ENCODE measurements at places on chromosomes 1 and 21.

DNA sequence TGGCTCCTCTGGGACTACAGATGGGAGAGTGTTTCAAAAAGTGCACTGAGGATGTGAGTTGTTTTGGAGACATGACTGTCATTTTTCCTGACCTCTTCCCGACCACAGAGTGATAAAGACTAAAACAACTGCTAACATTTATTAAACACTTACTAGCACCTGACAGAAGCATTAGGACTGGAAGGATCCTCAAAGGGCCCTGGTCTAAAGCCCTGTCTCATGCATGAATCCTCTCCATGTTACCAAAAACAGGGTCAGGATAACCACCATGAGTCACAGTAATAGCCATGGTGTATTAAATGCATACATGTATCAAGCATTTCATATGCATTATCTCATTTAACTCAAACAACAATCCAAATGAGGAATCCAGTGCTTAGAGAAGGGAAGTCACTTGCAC is 11.5 kb downstream of the CYB5RL start:
- no peak for DNase-seq

DNA sequence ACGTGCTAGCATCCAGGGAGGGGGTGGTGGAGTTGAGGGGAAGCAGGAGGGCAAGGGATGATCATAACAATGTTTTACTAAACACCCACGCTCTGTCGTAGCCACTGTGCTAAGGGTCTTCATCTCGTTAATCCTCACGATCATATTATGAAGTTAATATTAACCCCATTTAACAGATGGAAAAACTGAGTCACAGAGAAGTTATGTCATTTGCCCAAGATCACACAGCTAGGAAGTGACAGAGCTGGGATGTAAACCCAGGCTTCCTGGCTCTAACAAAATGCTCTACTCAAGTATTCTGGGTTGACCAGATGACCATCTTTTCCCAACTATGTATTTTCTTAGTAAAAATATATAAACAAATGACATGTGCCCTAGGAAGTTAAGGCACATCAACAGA is 88.7 kb downstream of the TAS1R2 start:
- DNase-seq, result no peak

DNA sequence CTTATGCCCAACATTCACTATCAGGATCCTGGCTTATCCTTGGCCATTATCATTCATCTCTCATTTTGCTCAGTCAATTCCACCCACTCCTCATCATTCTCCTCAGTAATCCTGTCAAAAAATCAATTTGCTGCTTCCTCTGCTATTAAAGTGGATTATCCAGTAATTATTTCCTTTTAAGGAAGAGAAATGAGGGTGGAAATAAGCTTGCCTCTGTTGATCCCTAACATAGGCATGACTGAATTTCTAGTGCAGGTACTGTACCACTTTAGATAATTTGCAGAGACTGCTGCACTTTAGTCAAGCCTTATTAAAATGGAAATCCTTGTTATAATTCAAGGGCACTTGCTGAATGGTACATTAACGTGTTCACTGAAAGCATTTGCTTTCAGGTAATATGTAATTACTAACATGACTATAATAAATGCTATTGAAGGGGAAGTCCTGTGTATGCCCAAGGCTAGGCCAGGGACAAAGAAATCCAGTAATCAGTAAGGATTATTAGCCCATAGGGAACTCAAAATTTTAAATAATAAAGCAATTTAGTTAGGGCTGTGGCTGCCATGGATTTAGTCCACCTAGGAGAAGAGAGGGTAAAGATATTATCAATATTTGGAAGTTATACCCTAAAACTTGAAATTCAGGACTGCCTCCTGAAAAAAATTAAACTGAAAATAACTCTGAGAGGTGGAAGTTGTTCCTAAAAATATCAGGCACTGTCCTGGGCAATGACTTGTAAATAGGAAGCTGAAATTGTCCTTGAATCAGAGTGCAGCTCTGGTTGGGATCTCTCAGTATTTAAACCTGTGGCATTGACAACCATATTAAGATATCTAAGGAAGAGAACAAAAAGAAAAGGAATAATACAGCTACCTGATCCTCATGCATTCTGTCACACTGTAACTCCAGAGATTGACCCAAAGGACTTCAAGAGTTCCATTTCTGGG is 43.4 kb downstream of the RGS2 start:
- DNase-seq, result no peak

DNA sequence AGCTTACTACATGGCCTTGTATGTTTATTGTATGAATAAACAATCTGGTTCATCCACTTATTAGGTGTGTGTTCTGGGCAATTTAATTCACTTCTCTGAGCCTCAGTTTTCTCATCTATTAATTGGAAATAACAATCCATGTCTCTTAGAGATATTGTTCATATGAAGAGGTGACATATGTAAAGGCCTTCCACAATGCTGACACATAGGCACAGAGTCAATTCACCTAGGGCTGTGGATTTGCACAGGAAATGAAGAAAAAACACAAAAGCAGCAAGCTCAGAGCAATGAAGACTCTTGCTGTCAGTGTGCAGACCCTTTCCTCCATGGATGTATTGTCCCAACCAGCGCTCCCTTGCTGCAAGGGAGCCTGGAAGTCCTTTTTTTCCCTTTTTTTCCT is 195.2 kb upstream of the CAMK1G start:
- DNase-seq, result no peak

DNA sequence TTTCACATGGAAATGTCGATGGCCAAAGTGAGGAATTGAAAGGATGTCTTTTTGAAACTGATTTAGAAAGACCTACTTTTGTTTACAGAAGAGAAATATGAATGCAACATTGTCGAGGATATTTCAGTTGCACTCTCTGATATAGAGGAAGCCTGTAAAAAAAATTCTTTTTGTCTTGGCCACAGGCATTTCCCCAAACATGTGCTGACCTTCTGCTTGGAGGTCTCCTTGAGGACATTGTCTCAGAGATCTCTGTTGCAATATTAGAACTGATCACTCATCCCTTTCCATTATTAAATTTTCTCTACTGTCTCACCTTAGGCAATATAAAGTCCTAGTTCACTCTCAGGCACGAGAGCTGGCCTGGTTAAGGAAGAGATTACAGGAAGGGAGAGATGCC is 16.0 kb downstream of the S100A11 start:
- DNase-seq, result no peak

DNA sequence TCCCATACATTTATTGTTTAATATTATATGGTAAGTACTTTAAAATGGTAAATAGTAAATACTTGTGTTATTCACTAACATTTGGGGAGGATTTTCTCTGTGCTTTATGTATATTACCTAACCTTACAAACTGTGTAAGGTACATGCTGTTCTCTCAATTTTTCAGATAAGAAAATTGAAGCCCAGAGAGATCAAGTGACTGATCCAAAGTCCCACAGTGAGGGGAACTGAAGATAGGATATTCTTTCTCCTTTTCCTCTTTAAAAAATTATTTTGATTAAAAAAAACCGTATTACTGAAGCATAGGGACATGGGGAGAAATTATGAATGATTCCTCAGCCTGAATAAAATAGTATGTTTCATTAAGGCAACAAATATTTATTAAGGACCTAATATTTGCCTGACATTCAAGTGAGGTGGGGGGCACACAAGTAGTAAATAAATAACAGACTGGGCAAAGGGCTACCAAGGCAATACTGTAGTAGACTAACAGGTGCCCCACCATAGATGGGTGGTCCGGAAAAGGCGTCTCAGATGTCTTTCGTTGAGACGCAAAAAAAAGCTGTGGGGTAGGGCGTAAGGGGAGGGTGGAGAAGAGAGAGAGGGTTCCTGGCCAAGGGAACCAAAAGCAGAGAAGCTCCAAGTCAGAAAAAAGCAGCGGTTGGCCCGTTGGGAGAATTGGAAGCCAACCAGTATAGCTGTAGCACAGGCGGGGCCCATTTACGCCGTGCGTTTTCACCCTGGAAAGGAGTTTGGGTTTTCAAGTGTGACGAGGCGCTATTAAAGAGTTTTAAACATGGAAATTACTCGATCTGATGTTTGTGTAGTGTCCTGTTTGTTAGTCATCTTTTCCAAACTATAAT is 944 bp upstream of the AGO3 start:
- no peak for DNase-seq

DNA sequence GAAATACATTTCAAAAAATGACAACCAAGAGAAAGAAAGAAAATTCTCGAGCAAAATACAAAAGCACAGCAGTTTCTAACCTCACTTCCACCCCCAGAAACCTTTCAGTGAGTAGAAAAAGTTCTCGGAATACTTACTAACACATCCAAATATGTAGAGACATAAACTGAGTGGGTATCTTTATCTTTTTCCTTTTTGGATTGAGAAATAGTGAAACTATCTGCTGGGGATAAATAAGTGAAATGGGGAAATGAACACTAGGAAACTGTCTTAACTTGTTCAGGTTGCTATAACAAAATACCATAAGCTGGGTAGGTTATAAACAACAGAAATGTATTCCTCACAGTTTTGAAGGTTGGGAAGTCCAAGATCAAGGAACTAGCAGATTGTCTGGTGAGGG is 72.0 kb downstream of the VCAM1 start:
- DNase-seq, result no peak

- DNase-seq, result no peak
Measured at GRCh38 chr1:160834945-160835565, 27.6 kb downstream of the CD244 start.

- DNase-seq, result no peak
Measured at GRCh38 chr1:191675856-191676783, 482.1 kb upstream of the RGS18 start.

DNA sequence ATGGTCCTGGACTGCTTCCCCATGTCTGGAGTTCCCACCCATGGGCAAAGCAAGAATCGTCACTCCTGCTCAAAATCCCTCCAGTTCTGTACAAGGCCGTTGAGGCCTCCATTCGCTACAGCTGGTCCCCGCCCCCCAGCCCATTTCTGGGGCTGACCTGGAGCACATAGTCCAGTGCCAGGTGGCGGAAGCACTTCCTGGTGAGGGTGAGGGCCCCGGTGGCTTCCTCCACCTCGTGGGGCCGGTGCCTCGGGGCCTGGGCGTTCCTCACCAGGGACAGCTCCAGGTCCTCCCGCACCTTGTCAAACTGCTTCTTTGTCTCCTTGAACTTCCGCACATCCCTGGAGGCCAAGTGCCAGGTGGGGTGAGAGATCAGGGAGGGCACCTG is 7.4 kb downstream of the ACAP3 start:
- no peak for DNase-seq

GRCh38 chr1:210232511-210233215 is at the start of gene SERTAD4:
Gene SERTAD4, plus strand, starts transcription at chr1:210232796. Its CDS starts 5,165 bp downstream, at chr1:210237961.
- no peak for DNase-seq

DNA sequence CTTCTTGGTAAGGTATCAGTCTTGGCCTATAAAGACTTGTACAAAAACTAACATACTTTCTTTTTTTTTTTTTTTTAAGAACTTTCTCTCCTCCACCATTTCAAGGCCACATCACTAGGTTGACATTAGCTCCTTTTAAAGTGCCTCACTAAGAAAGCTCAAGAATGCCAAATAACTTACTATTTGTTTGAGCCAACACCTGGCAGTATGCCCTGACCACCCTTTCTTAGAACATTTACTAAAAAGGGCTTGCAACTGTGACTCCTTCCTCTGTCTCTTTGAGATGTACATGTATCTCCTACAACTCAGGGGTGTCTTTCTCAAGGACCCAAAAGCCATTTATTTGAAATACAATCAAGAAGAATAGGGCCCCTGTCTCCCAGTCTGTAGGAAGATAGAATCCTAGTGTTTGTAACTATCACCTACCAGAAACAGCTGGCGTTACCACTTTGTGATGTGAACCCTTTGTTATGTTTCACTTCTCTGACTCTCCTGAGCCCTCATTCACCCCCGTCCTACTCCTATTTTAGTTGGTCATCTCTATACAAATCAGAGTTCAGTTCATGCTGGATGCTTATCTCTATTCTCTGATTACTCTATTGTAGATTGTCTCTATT is 12.2 kb upstream of the SAMD13 start:
- DNase-seq, result no peak

- no peak for DNase-seq
Measured at GRCh38 chr1:98104289-98104688, 183.5 kb upstream of the DPYD start.

GRCh38 chr1:121515235-121515634 is 330.5 kb downstream of the SRGAP2C start:
- no peak for DNase-seq

- DNase-seq, result no peak
Measured at GRCh38 chr1:160520582-160520981, 2.5 kb downstream of the SLAMF6 start.

- peak; percentile 65 for DNase-seq
Measured at GRCh38 chr21:41612674-41613532, 104.9 kb upstream of the TMPRSS2 start.

DNA sequence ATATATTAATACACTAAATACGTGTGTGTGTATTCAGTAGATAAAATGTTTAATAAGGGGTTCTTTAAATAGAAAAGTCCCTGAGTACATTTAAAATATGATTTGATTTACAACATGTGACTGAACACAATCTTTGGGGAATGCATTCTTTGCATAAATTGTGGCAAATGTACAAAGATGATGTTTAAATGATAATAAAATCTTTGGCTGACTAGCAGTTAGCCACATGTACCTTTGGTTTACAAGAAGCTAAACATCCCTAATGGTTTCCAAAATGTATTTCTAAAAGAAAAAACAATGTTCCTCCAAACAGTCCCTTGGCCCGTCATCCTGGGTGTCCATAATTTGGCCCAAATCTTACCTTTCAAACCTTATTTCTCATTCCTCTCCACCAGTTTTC is 106.4 kb upstream of the MARK1 start:
- DNase-seq, result no peak

- no peak for DNase-seq
Measured at GRCh38 chr21:42538479-42539275, 25.0 kb downstream of the SLC37A1 start.

DNA sequence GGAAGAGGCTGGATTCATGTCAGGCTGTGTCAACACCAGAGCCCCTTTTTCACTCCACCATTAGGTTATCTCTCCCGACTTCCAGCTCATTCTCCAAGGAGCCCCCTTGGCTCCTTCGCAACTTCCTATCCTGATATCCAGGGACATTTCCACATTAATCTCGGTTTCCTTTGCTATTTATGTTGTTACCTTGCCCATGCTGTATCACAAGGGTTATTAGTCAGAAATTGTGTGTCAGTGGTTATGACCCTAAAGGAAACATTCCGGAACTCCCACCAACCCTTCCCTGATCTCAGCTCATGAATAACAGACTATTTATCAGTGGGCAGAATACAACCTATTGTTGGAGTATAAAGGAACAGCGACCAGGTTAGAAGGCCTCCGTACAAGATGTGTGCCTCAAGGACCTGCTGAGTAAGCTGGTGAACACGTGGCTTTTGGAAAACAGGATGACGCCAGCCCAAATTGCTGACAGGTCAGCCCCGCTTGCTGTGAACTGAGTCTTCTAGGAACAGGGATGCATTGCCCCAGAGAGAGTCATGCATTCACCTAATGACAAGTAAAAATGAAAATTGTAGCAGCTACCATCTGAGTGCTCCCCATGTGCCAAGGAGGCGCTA is 121.5 kb downstream of the PLPP3 start:
- no peak for DNase-seq

DNA sequence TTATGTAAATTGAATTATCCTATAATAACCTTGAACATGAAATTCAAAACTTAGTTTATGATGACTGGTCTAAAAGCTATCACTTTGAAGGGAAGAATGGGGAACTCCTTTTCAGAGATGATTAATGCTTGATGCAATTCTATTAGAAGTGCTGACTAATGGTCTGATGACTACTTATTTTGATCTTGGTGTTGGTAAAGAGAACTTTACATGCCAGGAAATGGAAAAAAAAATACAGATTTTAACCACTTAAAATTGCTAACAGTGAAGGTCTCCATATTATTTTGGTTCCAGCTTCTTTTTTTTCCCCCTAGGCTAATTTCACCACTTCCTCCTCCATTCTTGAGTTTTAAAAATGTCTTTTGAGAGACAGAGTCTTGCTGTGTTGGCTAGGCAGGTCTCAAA is 22.9 kb downstream of the S1PR1 start:
- DNase-seq, result no peak

Data from progenitor cell of endocrine pancreas (in vitro differentiated cells).